ENCODE measurements at places on chromosomes 13 and 19.
A peak's percentile ranks its signal among the peaks of the same experiment; 100 is the strongest.

- DNase-seq: no peak
These were observed 10.9 kb downstream of the MIR17HG start for GRCh38 chr13:91358387-91358782.

GRCh38 chr19:7622933-7623685 is 6.2 kb downstream of the XAB2 start:
- DNase-seq: no peak

GRCh38 chr13:65264066-65264465 is 1966.1 kb downstream of the PCDH9 start:
- DNase-seq: no peak

- DNase-seq: no peak
These were observed 27.7 kb upstream of the UBL3 start for GRCh38 chr13:29878101-29878500.

DNA sequence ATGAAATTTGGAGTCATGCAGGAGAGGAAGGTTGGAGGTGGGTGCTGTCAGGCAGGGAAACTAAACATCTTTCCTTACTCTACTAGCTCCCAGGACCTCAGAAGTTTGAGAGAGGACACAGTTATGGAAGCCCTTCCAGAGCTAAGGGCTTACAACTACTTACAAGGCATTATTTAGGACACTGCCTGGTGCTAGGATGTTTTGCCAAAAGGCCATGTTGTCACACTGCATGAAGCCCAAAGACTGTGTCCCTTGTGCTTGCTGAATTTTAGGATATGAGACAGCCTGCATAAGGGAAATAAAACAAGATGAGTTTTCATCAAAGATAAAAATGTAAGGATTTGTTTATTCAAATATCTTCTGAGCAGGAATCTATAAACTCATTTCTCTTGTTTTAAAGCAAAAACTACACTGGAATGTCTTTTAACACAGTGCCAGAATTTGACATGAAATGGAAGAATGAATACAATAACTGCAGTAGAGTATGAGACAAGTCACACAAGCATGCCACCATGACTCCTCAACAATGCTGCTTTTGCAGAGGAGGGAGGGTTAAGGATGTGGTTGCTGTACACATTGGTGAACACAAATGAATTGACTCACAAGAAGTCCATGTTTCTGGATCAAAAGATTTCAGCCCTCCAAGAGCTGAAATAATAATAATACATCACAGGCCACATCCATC is 258.4 kb downstream of the SPRY2 start:
- no peak for DNase-seq

DNA sequence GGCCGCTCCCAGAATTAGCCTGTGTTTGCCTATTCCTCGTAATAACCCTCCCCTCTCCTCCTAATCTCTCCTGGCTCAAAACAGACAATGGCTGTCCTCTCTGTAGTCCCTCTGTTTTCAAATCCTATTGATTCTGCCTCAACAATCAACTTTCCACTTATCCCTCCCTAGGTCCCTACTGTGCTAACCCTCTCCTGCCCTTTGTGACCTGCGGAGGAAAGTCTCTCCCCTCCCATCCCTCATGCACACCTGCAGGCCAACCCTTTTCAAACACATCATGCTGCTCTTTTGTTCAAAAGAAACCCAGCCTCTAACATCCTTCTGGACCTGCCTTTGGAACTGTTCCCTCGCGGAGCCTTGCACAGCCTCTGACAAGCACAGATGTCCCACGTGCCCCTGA is 37.3 kb downstream of the CILP2 start:
- DNase-seq: no peak

DNA sequence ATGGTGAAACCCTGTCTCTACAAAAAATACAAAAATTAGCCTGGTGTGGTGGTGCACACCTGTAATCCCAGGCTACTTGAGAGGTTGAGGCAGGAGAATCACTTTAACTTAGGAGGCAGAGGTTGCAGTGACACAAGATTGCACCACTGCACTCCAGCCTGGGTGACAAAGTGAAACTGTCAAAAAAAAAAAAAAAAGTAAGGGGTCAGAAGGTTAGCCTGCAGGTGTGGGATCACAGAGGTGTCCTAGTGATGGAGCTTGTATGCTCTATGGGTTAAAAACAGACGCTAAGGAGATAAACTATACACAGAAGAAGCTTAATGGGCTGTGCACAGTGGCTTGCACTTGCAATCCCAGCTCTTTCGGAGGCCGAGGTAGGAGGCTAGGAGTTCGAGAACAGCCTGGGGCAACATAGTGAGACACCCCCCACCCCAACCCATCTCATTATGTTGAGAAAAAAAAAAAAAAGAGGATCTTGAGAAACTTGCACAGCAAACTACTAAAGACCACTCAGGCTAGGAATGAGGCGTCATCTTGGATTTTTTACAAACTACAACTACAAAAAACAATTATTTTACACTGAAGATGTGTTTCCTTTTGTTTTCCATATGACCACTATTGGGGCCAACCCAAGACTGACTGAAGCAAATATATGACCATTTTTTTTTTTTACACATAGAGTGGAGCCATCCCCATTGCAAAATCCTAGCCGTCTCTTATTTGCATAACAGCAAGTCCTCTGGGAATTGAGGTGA is 7.9 kb downstream of the FOSB start:
- DNase-seq: no peak

DNA sequence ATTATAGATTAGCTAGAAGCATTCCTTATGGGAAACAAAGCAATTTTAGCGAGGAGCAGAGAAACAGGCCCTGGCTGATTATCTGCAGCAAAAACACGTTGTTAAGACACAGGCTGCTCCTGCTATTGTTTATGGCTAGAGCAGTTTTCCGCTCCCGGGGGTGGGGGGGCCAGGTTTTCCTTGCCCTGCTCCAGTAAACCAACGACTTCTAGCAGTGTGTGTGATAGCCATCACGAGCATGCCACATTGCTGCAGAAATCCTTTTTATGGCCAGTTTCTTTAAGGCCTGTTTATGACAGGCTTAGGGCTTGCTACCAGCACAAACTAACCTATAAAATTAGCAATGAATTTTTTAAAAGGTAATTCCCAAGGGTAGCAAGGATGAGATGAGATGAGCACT is 18.4 kb upstream of the IL17D start:
- no peak for DNase-seq

DNA sequence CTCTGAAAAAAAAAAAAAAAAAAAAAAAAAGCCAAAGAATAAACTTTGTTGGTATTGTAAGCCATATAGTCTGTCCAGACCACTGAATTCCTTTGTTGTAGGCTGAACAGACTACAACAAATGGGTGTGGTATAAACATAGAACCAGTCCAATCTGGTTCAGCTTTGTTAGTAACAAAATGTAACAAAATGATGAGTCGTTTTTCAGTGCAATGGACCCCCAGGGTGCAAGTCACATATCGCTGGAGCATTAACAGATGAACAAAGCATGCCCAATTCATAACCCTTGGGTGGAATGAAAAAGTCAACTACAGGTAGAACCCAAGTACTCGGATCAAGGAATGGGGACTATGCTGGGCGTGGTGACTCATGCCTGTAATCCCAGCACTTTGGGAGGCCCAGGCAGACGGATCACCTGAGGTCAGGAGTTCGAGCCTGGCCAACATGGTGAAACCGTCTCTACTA is 13.6 kb upstream of the FCHO1 start:
- peak; percentile 43 for DNase-seq

GRCh38 chr19:789701-790060 is 7.6 kb upstream of the PTBP1 start:
- no peak for DNase-seq

- DNase-seq: no peak
These were observed 1067.7 kb downstream of the PCDH9 start for GRCh38 chr13:66162470-66162869.

DNA sequence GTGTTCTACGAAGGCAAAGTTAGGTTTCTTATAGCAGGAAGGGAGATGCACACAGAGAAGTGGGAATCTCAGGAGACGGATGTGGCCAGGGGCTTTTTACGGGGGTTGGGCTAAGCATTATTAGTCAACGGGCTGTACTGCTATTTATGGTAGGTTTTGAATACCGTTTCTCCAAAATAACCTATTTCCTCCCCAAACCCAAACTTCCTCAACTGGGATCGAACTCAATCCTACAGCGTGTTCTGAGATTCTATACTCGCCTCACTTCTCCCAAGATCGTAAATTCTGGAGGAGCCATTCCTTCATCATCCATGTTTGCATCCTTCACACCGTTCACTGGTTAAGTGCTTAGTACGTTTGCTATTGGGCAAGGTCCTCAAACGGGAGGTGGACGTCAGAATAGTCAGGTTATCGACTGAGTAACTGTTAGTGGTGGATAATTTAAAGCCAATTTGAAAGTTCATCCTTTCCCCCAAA is 1.2 kb upstream of the TRIM13 start:
- no peak for DNase-seq

Measured in SW480 (cell line).